ENCODE measurements at places on chromosomes 16 and 17. TPM values are rescaled to one million over a fixed set of nuclear protein-coding genes. Genes with fewer than 3 reads are reported as not detected.

- peak; percentile 16 for DNase-seq
These were observed 72.5 kb downstream of the KNOP1 start for GRCh38 chr16:19645557-19645981.

DNA sequence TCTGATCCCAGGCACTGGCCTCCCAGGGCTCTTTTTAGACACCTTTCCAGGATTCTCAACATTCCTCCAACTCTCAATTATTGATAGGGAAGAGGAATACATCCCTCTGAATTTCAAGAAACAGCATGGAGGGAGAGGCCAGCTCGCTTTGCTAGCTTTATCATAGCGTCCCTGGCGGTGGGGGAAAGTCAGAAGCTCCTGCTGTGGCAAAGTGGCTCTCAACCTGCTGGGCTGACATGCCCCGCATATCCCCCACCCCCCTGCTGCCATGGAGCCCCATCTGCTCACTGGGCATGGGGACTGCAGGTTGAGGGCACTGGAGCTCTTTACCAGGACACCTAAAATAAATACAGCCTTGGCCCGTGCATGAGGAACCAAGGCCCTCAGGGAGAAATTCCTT is 140.3 kb downstream of the SLC39A11 start:
- DNase-seq, result no peak

DNA sequence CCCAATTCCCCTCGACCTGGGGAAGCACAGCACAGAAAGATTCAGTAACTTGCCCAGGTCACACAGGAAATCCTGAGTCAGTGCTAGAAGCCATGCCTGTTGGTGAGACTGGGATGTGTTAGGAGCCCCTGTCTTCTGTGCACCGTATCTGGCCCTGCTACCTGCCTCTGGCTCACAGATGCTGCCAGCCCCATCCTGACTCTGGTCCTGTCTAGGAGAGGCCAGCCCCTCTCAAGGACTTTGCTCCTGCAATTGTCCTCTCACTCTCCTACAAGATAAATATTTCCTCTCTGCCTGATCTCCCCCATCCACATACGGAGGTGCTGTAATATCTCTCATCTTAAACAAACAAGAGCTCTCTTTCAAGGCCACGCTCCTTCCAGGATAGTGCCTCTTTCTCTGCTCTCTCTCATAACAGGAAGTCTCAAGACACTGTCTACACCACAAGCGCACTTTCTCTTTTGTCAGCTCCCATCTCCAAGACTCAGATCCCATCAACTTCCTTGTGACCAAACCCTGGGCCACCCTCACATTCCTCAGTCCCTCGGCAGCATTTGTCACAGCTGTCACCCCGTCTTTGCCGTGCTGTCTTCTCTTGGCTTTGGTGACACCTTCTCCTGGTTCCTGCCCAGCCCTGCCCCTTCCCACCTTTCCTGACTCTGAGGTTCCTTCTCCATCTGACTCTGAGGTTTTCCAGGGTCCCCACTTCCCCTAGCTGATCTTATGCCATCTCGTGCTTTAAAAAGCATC is 1.9 kb downstream of the SLC13A2 start:
- DNase-seq, result no peak

DNA sequence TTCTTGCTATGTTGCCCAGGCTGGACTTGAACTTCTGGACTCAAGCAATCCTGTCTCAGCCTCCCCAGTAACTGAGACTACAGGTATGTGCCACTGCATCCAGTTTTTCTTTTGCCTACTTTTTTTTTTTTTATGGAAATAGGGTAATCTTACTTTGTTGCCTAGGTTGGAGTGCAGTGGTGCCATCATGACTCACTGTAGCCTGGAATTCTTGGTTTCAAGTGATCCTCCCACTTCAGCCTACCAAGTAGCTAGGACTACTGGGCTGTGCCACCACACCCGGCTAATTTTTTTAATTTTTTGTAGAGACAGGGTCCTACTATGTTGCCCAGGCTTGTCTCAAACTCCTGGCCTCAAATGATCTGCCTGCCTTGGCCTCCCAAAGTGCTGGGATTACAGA is 10.0 kb downstream of the LRRC36 start:
- DNase-seq, result no peak

DNA sequence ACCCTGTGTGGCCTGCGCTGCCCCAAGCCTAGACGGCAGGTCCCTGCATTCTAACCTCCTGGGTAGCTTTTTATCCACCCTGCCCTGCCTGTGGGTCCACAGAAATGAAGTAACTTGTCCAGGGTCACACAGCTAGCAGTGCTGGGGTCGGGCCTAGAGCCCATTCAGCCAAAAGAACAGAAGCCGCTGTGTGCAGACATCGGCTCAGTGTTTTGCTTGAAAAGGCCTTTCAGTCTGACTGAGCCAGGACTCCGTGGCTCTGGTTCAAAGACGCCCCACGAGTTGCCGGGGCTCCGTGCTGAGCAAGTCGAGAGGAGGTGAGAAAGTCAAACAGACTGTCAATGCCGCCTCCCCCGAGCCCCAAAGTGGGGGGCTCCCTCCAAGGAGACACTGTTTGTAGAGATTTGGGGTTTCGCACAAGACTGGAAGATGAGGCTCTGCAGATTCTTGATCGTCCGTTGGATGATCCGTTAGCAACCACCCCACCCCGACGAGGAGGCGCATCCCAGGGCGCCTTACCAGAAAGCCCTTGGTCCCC is 226.2 kb downstream of the NTN1 start:
- DNase-seq, result no peak

- DNase-seq, result peak; percentile 79
These were observed 45.2 kb downstream of the MYH13 start for GRCh38 chr17:10327640-10328039.

GRCh38 chr16:11950388-11950787 is 8.5 kb upstream of the NPIPB2 start:
- peak; percentile 24 for DNase-seq

DNA sequence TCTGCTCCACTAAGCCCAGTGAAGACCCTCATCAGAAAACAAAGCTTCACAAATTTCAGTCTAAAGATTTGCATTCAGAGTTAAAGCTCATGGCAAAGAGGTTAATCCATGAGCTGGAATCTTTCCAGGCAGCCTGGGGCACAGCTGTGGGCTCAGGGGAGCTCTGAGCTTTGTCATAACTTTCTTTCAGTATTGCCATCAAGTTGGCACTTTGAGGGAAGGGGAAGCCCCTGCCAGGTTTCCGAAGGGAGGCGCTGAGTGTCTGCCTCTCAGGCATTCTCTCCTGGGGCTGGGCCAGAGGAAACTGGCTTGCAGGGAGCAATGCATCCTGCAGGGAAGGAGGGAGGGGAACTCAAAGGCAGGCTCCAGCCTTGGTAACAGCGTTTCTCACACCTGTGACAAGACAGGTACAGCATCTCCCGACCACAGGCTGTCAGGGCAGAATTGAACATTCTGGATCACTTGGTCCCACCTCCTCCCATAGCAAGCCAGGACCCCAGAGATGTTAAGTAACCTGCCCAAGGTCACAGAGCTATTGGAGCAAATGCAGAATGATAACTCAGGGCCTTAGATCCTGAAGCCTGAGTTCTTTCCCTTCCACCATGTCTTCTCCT is 3.9 kb downstream of the LPO start:
- no peak for DNase-seq

- DNase-seq, result no peak
These were observed 193.4 kb upstream of the GSE1 start for GRCh38 chr16:85419503-85420408.

DNA sequence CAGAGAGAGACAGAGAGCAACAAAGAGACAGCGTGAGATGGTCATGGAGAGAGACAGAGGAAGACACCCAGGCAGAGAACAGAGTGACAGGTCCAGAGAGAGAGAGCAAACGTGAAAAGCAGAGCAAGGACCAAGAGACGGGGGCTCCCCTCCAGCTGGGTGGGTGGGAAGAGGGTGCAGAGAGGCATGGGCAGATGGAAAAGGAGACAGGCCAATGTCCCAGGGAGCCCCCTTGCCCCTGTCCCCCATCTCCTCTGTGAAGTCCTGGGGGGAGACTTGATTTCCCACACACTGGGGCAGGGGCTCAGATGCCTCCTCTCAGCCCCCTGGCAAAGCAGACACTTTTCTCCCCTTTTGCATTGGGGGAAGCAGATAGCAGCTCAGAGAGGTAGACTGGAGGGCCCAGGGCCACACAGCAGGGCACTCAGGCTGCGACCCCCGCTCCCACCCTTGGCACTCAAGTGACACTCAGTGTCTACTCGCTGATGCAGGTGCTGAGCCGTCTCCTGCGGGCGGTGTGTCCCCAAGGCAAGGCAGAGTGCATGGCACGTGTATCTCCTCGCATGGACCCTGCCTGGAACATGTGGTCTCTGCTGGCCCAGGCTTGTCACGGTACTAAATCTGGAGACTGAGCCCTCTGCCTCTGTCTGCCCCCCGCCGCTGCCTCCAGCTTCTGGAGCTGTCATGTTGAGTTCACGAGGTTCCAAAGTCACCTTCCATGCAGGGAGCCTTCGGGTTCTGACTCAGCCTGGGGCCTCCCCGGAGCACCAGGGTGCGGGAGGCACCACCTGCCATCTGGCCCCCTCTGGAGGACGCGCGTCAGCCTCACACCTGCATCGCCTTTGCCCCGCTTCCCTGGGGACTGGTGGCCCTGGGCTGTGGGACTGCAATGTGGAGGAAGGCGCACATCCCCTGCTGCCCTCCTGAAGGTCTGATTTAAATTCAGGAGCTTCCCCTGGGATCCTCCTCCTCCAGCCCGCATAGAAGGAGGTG is 215.9 kb upstream of the GSE1 start:
- no peak for DNase-seq

GRCh38 chr17:79356839-79357447 is 253.9 kb downstream of the RBFOX3 start:
- no peak for DNase-seq

DNA sequence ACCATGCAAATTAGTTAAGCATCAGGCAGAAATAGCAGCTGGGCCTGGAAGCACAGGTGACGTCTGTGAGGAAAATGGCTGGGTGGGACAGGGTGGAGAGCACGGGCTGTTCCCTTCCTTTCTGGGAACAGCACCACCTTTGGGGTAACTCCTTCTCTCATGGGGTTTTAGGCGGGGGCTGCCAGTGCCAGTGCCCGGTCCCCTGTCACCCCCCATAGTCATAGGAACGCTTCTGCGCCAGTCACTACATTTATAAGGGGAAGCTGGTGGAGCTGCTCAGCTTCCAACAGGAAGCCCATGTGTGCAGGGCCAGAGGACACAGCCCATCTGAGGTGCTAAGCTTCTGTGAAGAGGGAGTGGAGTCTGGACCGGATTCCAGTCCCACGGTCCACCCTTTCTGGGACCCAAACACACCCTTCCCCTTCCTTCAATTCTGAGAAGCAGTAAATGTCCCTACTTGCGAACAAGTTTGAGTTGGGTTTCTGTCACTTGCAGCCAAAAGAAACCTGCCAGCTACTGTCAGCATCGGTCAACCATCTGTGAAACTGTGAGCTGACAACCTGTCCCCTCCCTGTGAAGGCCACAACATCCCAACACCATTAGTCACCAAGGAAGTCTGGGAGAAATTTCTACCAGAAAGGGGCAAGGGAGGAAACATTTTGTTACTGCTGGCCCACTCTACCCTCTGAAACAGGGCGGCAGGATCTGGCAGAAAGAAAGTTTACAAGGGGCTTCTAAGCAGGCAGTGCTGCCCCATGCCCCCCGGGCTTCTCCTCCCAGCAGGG is 86.0 kb upstream of the AMZ2 start:
- no peak for DNase-seq

DNA sequence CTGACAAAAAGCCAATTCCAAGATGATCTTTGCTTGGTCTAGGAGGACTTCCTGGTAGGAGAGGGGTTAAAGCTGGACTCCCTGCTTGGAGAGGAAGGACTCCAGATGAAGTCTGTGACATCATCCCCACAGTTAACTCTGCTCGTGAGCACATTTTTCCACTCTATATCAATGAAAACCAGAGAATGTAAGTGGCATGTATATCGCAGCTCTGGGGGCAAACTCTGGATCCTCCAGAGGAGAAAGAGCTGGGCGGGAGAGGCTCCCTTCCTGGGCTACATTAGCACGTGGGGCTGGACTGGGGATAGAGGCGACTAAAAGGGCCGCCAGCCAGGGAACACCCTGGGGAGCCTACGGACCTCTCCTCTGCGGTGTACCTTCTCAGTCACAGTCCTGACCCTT is 34.1 kb downstream of the HIC1 start:
- DNase-seq, result peak; percentile 76

DNA sequence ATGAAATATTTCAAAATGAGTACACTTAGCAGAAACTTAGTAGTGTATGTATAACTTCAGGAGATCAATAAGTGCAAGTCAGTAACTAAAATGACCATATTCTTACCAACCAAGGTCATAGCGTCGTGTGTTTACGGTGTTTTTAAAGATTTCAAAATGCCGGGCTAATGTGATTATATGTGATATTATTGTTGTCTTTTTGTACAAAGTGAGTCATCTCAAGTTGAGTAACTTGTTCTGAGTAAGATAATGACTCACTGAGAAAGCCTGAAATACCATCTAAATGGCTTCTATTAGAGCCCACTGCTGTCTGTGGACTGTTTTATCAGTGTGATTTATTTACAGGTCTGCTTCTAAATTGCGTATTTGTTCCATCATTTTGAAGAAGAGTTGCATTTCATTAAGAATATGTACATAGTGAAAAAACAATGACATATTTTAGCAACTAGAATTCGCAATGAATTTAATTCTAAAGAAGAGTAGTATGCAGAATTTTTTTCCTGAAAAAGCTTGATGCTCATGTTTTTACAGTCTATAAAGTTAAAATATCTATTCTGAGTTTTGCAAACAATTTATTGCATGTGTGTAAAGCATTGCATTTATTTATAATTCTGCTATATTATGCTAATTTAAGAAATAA is 12.7 kb downstream of the KRT12 start:
- peak; percentile 90 for DNase-seq

- DNase-seq, result no peak
These were observed 91.1 kb downstream of the IRF8 start for GRCh38 chr16:85989863-85990643.

- DNase-seq, result no peak
These were observed 95.4 kb upstream of the ANKFN1 start for GRCh38 chr17:56057869-56058268.

- no peak for DNase-seq
These were observed 456.8 kb upstream of the CCL2 start for GRCh38 chr17:33798308-33798707.

DNA sequence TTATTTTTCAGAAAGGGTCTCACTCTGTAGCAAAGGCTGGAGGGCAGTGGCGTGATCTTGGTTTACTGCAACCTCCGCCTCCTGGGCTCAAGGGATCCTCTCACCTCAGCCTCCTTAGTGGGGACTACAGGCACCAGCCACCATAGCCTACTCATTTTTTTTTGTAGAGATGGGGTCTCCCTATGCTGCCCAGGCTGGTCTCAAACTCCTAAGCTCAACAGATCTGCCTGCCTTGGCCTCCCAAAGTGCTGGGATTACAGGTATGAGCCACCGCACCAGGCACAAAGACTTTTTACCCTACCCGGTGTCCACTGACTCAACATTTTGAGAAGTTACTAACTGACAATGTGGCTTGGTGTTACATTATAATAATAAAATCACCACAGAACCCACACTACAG is 7.2 kb downstream of the GRB2 start:
- no peak for DNase-seq

TNK1 gene
- polyA plus RNA-seq, result 0.15 TPM

NEUROD2 gene
- polyA plus RNA-seq, result not detected

TPSAB1 gene
- polyA plus RNA-seq, result not detected

TBC1D3K gene
- polyA plus RNA-seq, result not detected

OTOA gene
- not detected for polyA plus RNA-seq

CHST6 gene
- 0.02 TPM for polyA plus RNA-seq

CDH8 gene
- polyA plus RNA-seq, result not detected

CDRT4 gene
- polyA plus RNA-seq, result 0.19 TPM

HBM gene
- not detected for polyA plus RNA-seq

Measured in fibroblast of lung (primary cell).